ENCODE measurements at places on chromosomes 12 and 14. TPM values are rescaled to one million over a fixed set of nuclear protein-coding genes. Genes with fewer than 3 reads are reported as not detected.

GRCh38 chr14:104431351-104431928, 148.1 kb upstream of the C14orf180 start:
- DNase-seq = no peak

- no peak for DNase-seq
Measured at GRCh38 chr14:99660794-99661193, 15.9 kb downstream of the HHIPL1 start.

DNA sequence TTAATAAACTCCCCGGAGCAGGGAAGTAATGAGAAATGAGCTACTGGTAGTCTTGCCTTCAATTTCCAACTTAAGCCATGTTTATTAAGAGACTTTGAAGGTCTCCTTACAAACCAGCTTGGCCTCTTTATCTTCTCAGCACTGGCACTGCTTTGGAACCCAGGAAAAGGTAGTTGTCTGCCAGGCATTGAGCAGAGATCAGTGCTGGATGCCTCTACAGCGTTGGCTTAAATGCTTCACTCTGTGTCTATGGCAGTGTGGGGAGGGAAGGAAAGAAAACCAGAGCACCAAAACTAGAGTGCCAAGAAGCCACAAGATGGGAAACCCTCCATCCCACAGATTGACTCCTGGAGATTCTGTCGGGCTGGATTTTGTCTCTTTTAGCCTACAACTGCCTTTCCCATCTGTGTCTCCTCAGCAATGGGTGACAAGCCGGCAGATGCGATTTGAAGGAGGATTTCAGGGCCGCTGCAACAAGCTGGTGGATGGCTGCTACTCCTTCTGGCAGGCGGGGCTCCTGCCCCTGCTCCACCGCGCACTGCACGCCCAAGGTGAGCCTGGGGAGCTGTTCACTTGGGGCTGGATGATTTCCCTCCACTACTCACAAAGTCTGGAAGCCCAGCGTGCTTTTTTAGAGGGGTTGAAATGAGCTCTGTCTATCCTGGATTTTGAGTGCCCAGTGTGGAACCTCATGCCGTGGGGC, 57.3 kb downstream of the FNTB start:
- no peak for DNase-seq

LHX5 gene
- total RNA-seq = not detected
